ENCODE measurements at places on chromosomes 12 and 14. TPM values are rescaled to one million over a fixed set of nuclear protein-coding genes. Genes with fewer than 3 reads are reported as not detected.

- no peak overlapping the region for H3K27ac ChIP-seq
- H3K27me3 ChIP-seq = no peaks in the 10 kb centered on the region
- DNase-seq = no peak
- no peak overlapping the region for H3K4me3 ChIP-seq
- H3K36me3 ChIP-seq = no peaks in the 10 kb centered on the region
Measured at GRCh38 chr12:27422697-27423096, 23.8 kb upstream of the SMCO2 start.

GRCh38 chr14:92513966-92514843 is 624 bp downstream of the RIN3 start:
- H3K36me3 ChIP-seq = no peaks in the 10 kb centered on the region
- H3K27ac ChIP-seq = peak overlapping the region; percentile 58
- H3K4me1 ChIP-seq = peaks cover 6% of the 10 kb centered on the region
- no peaks in the 10 kb centered on the region for H3K27me3 ChIP-seq

GRCh38 chr14:53035336-53036210 is 84.7 kb upstream of the FERMT2 start:
- H3K4me1 ChIP-seq = peaks cover 17% of the 10 kb centered on the region
- no peak for DNase-seq
- no peaks in the 10 kb centered on the region for H3K27me3 ChIP-seq
- peaks cover 9% of the 10 kb centered on the region for H3K36me3 ChIP-seq
- no peak overlapping the region for H3K27ac ChIP-seq

DNA sequence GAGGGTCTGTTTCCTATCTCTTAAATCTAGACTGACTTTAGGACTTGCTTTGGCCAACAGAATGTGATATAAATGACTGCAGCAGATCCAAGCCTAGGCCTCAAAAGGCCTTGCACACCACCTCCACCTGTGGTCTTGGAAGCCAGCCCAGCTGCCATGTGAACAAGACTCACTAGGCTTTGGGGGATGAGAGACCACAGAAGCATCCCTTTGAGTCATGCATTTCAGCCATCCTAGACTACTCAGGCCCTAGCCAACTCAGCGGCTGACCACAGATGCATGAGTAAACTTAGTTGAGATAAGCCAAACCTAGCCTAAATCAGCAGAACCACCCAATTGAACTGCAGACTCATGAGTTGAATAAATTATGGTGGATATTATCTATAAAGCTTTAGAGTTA is 87.7 kb downstream of the KCNH5 start:
- no peaks in the 10 kb centered on the region for H3K4me1 ChIP-seq
- no peak for DNase-seq
- H3K4me3 ChIP-seq = no peak overlapping the region
- H3K27me3 ChIP-seq = no peaks in the 10 kb centered on the region

GRCh38 chr12:32854716-32855115 is 41.9 kb downstream of the PKP2 start:
- no peak overlapping the region for H3K27ac ChIP-seq
- no peaks in the 10 kb centered on the region for H3K27me3 ChIP-seq
- H3K4me3 ChIP-seq = no peak overlapping the region

DNA sequence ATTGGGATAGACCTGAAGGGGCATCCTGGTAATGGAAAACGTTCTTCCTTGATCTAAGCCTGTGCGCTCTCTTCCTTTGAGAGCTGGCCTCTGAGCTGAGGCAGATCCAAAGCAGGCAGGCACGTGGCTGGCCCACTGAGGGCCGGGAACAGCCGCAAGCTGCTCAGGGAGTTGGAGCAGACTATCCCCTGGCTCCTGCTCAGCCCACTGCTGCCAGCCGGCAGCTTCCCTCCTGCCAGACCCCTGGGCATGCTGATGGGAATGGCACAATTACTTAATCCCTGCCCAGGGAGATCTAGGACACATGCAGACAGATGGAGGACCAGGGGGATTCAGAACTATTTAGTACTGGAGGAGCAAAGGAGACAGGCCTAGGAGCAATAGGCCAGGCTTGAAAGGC is 14.4 kb downstream of the NEUROD4 start:
- no peak overlapping the region for H3K4me3 ChIP-seq
- H3K36me3 ChIP-seq = no peaks in the 10 kb centered on the region
- H3K27ac ChIP-seq = no peak overlapping the region
- DNase-seq = no peak

DNA sequence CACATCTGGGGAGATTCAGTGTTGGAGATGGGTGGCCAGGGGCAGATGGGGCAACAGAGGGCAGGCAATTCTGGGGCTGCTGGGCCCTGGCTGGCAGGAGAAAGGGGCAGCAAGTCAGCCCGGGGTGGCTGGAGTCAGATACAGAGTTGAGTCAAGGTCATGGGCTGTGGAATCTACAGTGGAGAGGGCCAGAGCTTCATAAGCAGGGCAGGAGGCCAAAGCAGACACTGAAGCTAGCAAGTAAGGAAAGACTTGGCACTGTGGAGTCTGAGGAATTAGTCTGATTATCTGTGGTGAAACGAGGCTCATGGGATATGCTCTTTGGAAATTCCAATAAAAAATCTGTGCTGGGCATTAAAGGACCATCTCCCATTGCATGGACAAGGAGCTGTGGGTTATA is 95.5 kb downstream of the TMX1 start:
- H3K27ac ChIP-seq = no peak overlapping the region
- H3K4me1 ChIP-seq = peaks cover 19% of the 10 kb centered on the region
- peak; percentile 58 for DNase-seq

GRCh38 chr12:16165506-16165905 is 112.0 kb downstream of the SLC15A5 start:
- no peak overlapping the region for H3K4me3 ChIP-seq
- no peak overlapping the region for H3K27ac ChIP-seq
- H3K27me3 ChIP-seq = no peaks in the 10 kb centered on the region
- no peaks in the 10 kb centered on the region for H3K36me3 ChIP-seq
- peak; percentile 40 for DNase-seq

DNA sequence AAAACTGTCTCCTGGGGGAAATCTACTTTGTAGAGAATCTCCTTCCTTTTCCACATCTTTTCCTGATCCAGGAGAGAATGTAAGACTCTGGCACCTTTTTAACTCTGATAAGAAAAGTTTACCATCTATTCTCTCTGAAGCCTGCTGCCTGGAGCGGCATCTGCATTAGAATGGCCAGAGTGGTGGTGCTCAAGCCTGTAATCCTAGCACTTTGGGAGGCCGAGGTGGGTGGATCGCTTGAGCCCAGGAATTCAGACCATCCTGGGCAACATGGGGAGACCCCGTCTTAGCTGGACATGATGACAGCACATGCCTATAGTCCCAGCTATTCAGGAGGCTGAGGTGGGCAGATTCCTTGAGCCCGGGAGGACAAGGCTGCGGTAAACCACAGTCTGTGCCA is 1.4 kb upstream of the CHFR start:
- H3K27me3 ChIP-seq = no peaks in the 10 kb centered on the region
- H3K4me3 ChIP-seq = no peak overlapping the region
- peak overlapping the region; percentile 93 for H3K27ac ChIP-seq
- no peaks in the 10 kb centered on the region for H3K36me3 ChIP-seq

DNA sequence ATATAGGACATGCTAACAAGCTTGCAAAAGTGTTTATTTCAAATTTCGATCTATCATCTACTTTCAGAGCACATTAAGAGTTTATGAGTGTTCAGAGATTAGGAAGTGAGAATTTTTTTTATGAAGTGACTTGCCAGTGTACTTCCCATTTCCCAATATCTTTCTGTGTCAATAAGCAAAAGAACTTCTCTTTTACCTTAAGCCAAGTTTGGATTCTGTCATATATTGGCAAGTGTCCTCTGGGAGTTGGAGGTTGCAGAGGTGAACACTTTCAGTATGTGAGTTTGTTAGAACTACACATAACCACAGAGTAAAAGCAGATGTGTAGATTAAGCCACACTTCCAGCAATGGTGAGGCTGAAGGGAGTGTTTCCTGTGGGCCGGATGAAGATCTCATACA is 16.6 kb upstream of the KLRF1 start:
- no peak overlapping the region for H3K27ac ChIP-seq
- no peak for DNase-seq
- no peak overlapping the region for H3K4me3 ChIP-seq
- no peaks in the 10 kb centered on the region for H3K27me3 ChIP-seq
- no peaks in the 10 kb centered on the region for H3K36me3 ChIP-seq
- peaks cover 5% of the 10 kb centered on the region for H3K4me1 ChIP-seq

The AQP2 gene
- not detected for total RNA-seq

The SLCO1B3 gene
- not detected for total RNA-seq

The CCDC177 gene
- not detected for total RNA-seq

The NFATC4 gene
- 9.0 TPM for total RNA-seq
